ENCODE measurements at places on chromosomes 5 and 9.

DNA sequence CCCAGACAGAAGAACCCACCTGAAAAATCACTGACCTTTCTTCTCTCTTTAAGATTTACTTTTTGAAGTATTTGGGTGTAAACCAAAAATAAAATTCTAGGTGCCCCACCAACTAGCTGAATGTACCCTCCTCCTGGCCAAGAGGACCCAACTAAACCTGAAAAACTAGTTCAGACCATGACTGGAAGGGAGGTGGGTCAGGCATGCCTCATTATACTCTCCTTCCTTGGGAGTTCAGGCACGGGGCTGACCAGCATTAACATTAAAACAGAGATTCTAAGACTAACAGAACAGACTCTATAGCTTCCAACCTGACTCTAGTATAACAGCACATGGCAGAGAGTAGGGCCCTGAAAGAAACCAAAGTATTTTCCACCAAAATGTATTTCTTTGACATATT is 61.4 kb downstream of the CERT1 start:
- no peak for DNase-seq

GRCh38 chr5:115657881-115658233 is 32.0 kb upstream of the TMED7 start:
- no peak for DNase-seq

DNA sequence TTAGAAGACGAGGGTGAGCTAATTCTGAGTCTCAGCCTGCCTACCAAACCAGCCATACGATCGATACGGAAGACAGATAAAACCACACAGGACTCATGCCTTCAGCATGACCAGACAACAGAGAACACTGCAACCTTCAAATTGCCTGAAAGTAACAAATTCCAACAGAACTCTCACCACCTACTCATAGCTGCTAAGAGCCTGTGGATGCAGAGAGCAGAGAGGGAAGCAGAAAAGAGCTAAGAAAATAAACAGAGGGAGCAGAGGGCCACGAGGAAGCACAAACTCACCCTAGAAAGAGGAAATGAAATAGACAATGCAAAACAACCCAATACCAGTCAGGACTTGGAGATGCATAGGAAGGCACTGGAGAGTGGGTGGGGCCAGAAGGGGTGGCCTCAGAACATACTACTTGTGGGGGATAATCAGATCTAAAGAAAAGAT is 86.7 kb upstream of the TAS2R1 start:
- no peak for DNase-seq

- DNase-seq, result no peak
These were observed 90.3 kb downstream of the ZNF618 start for GRCh38 chr9:113966394-113966793.

- DNase-seq, result no peak
These were observed 11.8 kb upstream of the ADAMTS2 start for GRCh38 chr5:179357031-179357430.

DNA sequence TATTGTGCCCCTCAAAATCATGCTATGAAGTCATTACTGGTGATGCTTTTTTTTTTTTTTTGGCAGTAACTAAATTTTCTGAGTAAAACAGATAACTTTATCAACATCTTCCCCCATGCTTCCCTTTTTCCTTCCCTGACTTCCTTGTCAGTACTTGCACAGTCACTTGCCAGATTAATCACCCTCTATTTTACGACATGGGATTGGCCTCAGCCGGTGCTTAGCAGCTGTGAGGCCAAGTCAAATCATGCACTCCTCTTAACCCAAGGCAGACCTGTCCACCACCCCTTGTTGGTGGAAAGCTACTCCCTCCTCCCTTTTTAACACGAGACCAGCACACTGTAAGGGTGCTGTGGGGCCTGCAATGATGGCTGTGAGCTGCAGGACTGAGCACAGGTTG is 118.0 kb upstream of the OTULINL start:
- no peak for DNase-seq

DNA sequence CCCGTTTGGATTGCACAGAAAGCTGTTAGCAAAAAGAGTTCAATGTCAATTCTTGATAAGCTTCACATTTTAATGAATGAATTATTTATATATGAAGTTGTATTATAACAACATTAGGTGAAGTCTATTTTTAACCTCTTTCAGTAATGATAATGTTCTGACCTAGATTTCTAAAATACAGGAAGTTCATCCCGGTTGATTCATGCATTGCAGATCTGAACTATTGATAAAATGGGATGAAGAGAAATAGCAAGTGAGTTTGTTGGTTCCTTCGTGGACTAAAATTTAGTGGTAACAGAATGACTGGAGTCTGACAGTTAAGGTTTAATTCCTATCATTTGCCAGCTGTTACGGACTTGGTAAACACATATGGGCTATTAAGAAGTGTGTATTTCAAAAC is 180.5 kb downstream of the PCSK1 start:
- DNase-seq, result no peak

DNA sequence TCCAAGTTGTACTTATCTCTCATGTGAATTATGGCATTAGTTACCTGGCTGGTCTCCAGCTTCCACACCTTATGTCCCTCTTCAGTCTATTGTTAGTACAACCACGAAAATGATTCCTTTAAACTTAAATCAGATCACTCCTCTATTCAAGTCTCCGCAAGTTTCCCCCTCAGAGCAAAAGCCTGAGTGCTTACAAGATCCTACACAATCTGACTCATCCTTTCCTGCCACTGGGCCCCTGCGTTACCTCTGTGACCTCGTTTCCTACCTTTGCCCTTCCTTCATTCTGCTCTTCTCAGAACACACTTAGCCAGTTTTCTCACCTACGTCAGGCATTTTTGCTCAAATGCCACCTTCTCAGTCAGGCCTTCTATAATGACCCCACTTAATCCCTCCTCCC is 45.1 kb upstream of the GLIS3 start:
- DNase-seq, result no peak

GRCh38 chr9:23677446-23677845 is 148.6 kb downstream of the ELAVL2 start:
- no peak for DNase-seq

- no peak for DNase-seq
These were observed 50.8 kb upstream of the IRX4 start for GRCh38 chr5:1933364-1934055.

DNA sequence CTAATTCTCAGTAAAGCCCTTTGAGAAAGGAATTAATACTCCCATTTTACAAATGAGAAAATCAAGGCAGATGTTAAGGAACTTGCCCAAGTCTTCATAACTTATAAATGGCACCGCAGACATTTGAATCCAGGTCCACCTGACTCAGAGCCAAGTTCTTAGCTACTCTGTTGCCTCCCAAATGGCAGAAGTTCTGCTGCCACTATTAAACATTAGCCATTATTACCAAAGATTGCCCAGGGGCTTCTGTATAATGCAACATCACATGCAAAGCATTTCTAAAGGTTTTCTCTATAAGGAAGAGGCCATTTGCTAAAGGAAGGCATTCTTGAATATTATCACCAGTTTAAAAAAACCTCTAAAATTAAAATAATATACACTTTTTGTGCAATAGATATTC is 28.3 kb downstream of the TPD52L3 start:
- no peak for DNase-seq

GRCh38 chr5:128259607-128260021 is 176.0 kb downstream of the SLC12A2 start:
- DNase-seq, result no peak

GRCh38 chr5:95908799-95909198 is 52.9 kb downstream of the ELL2 start:
- no peak for DNase-seq

- no peak for DNase-seq
These were observed 11.6 kb upstream of the SPTAN1 start for GRCh38 chr9:128540634-128541360.

DNA sequence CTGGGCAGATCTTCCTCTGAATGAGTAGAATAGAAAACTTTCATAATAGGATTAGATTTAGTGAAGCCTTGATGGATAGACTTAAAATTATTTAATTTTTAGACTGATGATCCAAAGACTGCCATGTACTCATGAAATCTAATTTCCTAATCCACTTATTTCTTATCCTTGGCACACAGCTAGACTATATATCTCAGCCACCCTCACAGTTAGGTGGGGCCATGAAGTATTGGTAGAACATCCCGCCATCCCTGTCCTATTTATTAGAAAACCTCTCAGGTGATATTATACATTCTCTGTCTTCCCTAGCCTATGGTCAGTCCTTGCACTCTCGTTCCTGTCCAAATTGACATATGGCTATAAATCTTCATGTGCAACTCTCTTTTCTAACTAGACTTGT is 110.9 kb downstream of the FAM170A start:
- no peak for DNase-seq

DNA sequence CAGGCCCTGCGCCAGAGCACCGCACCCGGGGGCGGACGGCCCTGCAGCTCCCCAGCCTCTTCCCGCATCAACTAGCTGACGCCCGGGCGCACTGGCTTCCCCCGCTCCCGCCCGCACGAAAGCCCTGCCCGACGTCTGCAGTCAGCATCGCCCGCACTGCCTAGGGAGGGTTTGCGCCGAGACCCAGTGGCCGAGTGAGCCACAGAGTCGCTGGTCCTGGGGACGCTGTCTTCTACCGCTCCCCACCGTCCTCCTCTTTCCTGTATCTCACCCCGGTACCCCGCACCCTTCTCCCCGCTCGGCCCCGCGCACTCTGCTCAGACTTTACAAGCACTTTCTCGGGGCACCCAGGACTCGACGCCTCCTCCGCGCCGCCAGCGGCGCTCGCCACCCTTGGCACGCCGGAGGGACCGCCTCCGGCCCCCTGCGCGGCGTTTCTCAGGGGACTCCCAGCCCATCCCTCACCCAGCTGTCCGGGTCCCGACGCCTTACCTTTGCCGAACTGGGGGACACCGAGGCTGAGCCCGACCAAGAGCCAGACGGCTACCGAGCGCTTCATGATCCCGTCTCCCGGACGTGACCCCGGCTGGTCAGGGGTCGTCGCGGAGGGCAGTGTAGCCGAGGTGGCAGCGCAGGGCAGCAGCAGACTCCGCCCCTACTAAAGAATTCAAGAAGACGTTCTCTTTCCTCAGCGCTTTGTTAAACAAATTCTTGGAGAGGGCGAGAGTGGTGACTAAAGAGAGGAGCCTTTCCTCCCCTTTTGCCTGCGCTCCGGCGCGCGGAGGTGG is 670 bp downstream of the EDIL3 start:
- DNase-seq, result no peak

DNA sequence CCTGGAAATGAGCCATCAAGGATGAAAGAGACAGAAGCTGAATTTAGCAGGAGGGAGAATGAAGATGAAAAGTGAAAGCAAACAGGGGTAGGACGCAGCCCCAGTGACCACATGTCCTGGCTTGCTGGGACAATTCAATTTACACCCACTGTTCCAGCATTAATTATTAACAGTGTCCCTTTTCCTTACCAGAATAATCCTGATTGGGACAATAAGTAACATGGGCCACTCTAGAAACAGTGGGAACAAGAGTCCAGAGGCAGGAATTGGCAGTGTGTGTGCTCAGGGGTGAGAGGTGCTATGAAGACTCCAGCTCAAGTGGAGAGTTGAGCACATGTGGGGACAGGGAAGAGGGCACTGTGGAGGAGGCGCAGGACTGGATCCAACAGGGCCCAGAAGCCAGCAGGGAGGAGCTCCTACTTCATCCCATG is 147.1 kb downstream of the C5orf15 start:
- DNase-seq, result no peak

DNA sequence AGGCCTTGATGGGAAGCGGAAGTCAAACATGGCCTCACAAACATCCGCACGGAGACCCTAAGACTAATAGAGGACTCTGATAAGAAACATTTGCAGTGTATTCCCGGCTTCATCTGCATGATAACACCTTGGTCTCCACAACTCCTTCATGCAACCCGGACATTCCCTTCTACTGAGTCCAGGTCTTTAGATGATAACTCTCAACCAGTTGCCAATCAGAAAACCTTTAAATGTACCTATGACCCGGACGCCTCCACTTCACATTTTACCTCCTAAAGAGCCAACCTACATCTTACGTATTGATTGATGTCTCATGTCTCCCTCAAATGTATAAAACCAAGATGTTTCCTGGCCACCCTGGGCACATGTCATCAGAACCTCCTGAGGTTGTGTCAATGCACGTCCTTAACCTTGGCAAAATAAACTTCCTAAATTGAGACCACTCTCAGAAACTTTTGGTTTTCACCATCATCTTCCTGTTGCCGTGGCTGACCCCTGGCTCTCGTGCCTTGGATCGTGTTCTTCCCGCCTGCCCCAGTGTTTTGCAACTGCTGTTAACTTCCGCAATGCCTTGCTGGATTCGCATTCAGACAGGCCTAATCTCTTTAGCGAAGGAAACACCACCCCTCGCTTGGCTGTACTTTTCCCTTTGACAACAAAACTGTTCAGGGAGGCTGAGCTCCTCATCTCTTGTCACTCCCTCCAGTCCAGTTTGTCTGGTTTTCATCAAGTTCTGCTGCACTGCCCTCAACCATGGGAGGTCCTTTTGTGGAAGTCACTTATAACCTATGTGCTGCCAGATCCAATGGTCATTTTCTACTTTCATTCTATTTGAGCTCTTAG is 1.1 kb upstream of the DAP start:
- DNase-seq, result no peak
